Immature natural killer cell (primary cell): ENCODE measurements at places on chromosomes 2 and 18. TPM values are rescaled to one million over a fixed set of nuclear protein-coding genes. Genes with fewer than 3 reads are reported as not detected.

GRCh38 chr18:26721854-26722564 is 143.5 kb downstream of the AQP4 start:
- no peaks in the 10 kb centered on the region for H3K36me3 ChIP-seq
- no peak for DNase-seq
- H3K27me3 ChIP-seq, result peaks cover 3% of the 10 kb centered on the region
- no peaks in the 10 kb centered on the region for H3K4me1 ChIP-seq
- no peak overlapping the region for H3K27ac ChIP-seq

DNA sequence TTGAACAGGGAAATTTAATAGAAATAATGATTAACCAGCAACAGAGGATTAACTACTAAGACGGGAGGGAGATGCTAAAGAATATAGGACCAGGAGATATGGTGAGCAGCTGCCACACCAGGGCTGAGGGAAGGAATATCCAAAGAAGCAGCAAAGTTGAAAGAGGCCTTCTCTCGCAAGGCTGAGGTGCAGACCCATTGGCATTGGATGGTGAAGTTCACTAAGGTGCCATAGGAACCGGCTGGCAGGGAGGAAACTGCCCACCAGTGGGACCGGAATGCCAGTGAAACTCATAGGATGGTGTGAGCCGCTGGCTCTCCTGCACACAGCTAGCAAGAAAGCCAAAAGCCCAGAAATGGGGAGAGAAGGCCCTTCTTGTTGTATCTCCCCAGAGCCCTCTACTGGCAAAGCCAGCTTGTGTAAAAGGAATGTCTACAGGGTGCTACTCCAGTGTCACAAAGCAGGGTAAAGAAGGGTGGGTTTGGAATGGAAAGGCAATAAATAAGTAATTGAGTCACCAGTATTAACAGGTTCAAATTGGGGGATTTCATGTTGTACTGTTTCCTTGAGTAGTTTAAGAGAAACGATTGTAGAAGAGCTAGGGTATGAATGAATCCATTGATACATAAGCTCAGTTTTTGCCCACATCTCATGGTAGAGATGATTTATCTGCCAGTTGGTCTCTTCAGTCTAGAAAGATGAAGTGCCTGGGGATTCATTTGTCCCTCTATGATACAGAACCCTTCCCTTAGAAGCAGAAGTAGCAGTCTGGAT is 36.0 kb downstream of the FARP2 start:
- peak; percentile 5 for DNase-seq
- H3K4me1 ChIP-seq, result no peaks in the 10 kb centered on the region
- no peak overlapping the region for H3K4me3 ChIP-seq
- H3K27me3 ChIP-seq, result no peaks in the 10 kb centered on the region

DNA sequence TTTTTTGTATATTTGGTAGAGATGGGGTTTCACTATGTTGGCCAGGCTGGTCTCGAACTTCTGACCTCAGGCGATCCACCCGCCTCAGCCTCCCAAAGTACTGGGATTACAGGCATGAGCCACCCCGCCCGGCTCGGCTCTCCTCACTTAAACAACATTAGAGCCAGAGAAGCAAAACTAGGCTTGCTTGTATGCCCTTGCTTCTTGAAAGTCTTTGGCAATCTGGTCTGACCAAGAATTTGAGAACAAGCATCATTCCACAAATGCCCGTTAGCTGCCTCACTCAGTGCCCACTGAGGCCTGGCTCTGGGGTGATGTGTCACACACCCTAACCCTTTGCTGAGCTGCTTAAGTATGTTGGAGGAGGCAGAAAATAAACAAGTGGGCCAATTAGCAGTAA is 33.5 kb downstream of the SOWAHC start:
- peaks cover 4% of the 10 kb centered on the region for H3K27me3 ChIP-seq
- H3K4me1 ChIP-seq, result no peaks in the 10 kb centered on the region
- H3K27ac ChIP-seq, result no peak overlapping the region
- H3K4me3 ChIP-seq, result no peak overlapping the region
- no peak for DNase-seq
- H3K36me3 ChIP-seq, result no peaks in the 10 kb centered on the region

GRCh38 chr18:49563701-49564517 is 2.1 kb downstream of the LIPG start:
- peaks cover 7% of the 10 kb centered on the region for H3K27me3 ChIP-seq
- peaks cover 29% of the 10 kb centered on the region for H3K4me1 ChIP-seq
- H3K27ac ChIP-seq, result no peak overlapping the region
- H3K4me3 ChIP-seq, result no peak overlapping the region

DNA sequence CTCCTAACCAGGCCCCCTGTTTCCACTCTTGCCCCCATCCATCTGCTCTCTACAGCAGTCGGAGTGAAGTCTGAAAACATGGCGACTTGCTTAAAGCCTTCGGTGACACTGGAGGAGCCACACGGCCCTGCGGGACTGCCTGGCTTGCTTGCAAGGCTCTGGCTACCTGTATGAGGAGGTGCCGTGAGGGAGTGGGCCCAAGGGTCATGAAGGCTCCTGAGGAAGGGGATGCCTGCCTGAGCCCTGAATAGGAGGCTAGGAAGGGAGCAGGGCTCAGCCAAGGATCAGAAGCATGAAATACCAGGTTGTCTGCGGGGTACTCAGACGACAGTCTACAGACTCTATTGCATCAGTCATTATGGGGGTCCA is 75.4 kb downstream of the EMX1 start:
- no peak for DNase-seq
- no peaks in the 10 kb centered on the region for H3K27me3 ChIP-seq
- no peak overlapping the region for H3K4me3 ChIP-seq

Gene NYAP2
- not detected for polyA plus RNA-seq

DNA sequence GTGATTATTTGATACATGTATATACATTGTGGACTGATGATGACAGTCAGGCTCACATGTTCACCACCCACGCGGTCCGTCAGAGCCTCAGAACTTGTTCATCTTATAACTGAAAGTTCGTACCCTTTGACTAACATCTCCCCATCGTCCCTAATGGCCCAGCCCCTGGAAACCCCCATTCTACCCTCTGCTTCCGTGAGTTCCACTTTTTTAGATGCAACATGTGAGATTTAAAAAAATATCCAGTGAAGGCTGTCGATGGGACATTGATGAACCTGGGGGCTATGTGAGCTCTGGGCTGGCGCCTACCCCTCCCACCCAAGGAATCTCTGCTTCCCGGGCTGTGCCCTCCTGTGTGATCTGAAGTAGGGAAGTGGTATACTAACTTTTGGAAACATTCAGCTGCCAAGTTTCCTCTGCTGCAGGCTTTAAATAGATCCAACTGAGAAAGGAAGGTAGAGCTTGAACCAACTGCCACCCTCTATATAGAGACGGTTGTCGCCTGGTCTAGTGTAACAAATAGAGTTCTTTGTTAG is 163.8 kb downstream of the FAM210A start:
- H3K36me3 ChIP-seq, result peaks cover 3% of the 10 kb centered on the region
- H3K27ac ChIP-seq, result no peak overlapping the region
- no peaks in the 10 kb centered on the region for H3K27me3 ChIP-seq
- no peak overlapping the region for H3K4me3 ChIP-seq
- H3K4me1 ChIP-seq, result peaks cover 28% of the 10 kb centered on the region
- no peak for DNase-seq
